ENCODE measurements at places on chromosomes 16 and 17.
A peak's percentile ranks its signal among the peaks of the same experiment; 100 is the strongest.

DNA sequence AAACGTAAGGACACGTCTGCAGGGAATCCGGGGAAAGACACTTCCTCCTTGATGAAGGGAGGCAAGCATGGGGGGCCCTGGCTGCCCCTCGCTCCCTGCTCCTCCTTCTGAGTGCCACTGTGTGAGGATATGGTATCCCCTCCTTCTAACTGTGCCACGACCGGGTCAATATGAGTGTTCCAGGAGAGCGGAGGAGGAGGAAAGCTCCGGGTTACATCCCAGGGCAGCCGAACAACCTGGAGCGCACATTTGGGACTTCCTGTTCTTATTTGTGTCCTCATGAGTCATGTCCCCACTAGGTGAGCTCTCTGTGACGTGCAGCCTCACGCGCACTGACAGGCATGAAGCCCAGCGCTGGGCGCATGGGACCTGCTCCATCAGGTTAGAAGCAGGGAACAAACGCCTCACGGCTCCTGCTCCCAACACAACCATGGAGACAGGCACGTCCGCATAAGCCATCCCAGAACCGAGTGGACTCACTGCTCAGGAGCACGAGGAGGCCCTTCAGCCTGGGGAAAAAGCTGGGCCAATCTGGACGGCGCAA is 92.9 kb upstream of the DNAH17 start:
- no peak for DNase-seq

DNA sequence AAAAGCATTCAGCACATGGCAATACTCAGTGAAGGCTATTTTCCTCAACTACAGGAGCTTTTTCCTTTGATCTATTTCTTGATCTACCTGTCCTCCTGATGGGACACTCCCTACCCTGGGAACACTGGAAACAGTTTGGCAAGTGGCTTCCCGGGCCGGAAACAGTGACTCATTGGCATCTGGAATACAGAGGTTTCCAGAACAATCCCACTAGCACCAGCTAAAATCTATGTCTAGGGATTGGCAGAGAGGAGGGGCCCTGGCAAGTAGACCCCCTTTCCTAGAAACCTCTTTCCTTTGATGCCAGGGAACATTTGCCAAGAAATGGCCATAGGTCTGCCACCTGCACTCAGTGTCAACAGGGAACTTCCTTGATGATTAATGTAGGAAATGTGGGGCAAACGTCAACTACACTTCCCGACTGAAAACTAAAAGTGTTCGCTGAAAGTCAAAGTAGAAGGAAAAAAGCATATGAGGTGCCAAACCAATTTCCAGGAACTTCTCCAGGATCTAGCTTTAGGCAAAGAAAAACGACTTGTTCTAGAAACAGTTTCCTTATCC is 30.4 kb upstream of the FBXW10B start:
- no peak for DNase-seq

DNA sequence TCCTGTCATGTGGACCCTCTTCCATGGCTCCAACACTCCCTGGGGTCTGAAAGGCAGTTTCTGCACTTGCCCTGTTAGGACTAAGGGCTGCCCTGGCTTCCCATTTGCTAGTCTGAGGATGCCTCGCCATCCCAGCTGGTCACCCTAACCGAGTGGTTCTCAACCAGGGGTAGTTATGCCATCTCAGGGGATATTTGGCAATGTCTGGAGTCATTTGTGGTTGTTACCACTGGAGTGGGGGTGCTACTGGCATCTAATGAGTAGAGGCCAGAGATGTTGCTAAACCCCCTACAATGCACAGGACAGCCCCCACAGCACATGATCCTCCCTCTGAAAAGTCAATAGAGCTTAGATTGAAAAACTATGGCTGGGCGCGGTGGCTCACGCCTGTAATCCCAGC is 26.9 kb upstream of the CDH1 start:
- DNase-seq, result no peak

GRCh38 chr16:81786321-81786720 is 7.2 kb downstream of the PLCG2 start:
- no peak for DNase-seq

DNA sequence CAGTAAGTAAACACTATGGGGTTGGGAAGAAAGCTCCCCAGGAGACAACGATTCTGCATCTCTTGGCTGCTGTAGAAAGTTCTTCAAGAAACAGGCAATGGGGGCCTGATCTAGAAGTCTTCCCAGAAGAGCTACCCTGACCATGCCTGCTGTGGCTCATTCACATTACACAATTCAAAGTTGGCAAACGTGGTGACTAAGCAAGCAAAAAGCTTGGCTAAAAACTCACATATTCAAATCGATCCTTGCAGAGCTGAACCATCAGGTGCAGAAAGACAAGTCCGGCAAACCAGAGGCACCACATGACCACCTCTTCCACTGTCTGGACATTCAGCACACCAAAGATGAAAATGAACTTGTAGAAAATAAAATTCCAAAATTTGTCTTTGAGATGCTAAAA is 16.1 kb downstream of the AMFR start:
- DNase-seq, result no peak

DNA sequence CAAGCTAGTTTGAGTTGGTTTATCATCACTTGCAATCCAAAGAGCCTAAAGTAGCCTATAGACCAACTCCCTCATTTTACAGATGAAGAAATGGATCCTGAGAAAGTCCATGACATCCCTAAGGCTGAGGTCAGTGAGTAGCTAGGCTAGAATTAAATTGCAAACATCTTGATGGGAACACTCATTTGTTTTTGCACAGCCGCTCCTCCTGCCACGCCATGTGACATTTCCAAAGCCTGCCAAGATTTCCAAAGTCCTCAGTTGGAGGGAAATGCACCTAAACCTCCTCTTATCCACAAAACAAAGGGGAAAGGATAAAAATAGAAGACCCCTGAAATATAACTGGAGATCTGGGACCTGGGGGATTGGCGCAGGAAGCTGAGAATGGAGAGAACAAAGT is 15.0 kb downstream of the TMEM92 start:
- no peak for DNase-seq

- DNase-seq, result no peak
Measured at GRCh38 chr17:53191878-53192277, 630.8 kb upstream of the KIF2B start.

DNA sequence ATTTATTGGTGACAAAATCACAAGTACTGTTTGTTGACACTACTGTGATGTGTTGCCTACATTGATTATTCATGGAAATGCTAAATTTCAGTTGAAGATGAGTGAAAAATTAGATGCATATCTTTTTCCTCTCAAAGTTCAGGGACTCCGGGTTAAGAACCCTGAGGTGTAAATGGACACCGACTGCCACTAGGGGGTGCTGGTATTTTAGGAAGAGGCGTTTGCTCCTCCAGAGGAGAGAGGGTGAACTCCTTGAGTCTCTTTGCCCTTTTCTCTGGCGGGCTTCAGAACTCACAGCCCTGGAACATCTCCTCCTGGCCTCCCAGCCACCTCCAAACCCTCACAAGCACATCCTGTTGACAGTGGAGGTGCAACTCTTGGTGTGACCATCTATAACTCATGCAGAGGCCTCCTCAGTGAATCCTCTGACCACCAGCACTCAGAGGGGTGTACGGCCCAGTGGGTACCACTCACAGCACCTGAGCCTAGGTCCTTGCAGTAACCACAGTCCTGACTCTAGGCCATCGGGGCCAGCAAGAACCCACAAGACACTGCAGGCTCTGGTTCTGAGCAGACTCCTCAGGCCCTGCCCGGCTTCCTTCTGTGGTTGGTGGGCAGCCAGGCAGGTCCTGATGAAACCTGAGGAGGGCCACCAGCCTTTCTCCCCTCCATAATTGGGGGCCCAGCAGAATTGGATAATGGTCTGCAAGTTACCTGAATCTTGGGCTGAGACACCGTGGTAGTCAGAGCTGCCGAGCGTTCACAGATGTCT is 26.2 kb upstream of the PIK3R5 start:
- DNase-seq, result peak; percentile 58

DNA sequence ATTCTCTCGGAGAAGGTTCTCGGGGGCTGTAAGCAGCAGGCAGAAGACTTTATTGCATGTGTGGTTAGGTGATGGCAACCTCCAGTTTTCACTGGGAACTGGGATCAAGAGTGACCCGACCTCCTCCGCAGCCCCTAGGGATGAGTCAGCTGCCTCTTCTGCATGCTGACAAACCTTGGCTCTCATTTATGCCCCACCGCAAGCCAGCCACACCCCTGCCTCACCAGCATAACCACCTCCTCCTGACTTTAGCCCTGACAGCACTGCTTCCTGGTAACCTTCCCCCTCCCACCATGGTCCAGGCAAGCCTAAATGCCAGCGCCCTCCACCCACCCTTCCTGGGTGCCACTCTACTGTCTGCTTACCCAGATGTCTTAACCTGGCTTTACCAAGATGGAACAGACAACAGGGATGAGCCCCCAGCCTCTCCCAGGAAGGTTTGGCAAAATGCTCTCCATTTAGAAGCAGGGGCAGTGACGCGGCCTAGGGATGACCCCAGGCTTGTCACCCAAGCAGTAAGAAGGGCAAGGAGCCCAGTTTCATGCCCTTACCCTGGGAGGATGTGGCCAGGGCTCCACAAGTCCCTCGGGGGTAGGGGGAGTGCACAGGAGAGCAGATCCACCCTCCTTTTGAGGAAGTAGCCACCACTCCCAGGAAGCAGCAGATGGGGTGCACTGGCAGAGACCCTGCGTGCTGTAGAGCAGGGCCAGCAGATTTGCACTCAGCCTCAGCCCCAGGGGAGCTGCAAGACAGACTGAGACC is 73.5 kb downstream of the GOSR1 start:
- peak; percentile 24 for DNase-seq

DNA sequence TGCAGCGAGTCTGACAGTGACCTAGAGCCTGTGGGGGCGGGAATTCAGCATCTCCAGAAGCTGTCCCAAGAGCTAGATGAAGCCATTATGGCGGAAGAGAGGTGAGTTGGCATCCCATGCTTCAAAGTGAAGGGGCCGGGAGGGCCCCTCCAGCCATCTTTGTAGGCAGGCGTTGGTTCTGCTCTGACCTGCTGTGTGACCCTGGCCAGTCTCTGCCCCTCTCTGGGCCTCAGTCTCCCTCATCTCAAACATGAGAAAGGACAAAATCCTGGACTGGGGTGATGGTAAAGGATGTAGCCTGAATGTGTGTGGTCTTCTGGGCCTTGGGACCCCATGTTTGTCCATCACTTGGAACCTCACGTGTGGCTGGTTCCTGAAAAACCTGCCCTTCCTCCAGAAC is 5.1 kb downstream of the PIMREG start:
- DNase-seq, result no peak

DNA sequence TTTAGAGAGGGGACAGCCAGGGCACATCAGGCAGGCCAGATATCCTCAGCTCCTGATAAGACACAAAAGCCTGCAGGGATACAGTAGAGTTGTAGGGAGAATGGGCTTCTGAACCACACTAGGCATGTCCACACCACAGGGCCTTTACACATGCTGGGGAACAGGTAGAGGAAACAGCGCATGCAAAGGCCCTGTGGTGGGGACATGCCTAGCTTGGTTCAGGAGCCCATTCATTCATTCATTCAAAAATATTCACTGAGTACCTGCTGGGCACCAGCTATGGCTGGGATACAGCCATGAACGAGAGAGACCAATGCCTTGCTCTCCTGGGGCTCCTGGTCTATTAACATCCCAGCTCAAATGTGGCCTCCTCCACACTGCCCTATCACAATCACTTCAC is 4.4 kb downstream of the CPNE2 start:
- DNase-seq, result no peak

DNA sequence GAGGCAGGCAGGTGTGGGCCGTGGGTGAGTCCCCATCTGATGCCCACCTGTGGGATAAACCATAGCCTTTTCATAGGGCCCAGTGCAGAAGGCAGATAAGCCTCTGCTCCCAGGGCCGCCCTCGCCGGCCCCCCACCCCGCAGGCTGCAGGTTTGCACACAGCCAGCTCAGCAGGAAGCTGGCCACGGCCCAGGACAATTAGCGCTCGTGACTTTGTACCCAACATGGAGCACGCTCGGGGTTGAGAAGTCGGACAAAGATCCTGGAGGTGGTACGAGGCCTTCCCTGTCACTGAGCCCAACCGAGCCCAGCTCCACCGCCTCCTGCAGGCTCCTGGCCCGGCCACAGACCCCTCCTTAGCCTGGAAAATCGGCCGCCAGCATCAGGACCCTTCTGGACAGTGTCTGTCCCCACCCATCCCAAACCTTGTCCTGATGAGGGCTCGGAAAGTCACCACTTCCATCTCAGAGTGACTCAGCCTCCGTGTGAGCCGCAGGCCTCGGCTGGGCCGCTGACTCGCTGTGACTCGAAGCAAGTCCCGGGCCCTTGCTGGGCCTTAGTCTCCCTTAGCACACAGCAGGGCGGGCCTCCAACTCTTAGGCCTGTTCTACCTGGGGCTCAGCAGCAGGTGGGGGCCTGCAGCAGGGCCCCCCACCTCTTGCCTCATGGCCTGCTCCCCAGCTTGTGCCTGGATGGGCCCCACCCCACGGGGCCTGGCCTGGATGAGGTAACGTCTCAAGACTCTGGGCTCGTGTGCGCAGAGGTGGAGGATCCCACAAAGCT is 22.7 kb downstream of the FAM83G start:
- DNase-seq, result no peak

DNA sequence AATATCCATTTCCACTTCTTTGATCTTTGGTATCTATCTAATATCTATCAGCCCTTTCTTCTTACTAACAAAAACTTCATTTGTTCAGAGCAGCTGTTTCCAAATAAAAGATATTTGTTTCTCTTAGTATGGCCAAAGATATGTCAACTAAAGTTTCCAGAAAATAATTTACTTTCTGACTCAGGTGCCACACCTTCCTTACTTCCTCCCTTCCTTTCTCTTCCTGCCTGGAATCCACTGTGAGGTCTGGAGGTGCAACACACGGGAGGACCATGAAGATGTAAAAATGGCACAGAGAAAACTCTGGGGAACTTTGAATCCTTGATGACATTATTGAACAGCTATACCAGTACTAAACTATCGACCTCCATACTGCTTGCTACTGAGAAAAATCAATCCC is 14.0 kb downstream of the MED13 start:
- no peak for DNase-seq

GRCh38 chr16:27803775-27804549 is 254.0 kb downstream of the KATNIP start:
- no peak for DNase-seq

DNA sequence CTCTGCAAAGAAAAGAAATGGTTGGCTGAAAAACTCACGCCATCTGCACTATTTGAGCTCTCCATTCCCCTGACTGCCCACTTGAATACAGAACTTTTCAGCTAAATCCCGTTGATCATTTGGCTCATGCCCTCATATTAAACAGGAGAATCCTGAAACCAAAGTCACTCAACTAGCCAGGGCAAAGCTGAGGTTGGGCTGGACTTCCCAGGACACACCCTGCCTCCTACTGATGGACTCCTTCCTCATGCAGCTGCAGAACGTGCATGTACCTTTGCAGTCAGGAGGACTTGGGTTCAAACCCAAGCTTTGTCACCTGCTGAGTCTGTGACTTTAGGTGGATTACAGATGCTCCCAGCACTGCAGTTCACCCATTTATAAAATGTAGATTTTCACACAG is 7.7 kb downstream of the ASIC2 start:
- DNase-seq, result no peak

- DNase-seq, result no peak
Measured at GRCh38 chr17:78130437-78131101, at the start of gene TMC8. Gene TMC8, plus strand, starts transcription at chr17:78130771. Its CDS starts 818 bp downstream, at chr17:78131589.

All from mesothelial cell of epicardium (in vitro differentiated cells).